ENCODE measurements at places on chromosomes 6 and 20. TPM values are rescaled to one million over a fixed set of nuclear protein-coding genes. Genes with fewer than 3 reads are reported as not detected.
A peak's percentile ranks its signal among the peaks of the same experiment; 100 is the strongest.

DNA sequence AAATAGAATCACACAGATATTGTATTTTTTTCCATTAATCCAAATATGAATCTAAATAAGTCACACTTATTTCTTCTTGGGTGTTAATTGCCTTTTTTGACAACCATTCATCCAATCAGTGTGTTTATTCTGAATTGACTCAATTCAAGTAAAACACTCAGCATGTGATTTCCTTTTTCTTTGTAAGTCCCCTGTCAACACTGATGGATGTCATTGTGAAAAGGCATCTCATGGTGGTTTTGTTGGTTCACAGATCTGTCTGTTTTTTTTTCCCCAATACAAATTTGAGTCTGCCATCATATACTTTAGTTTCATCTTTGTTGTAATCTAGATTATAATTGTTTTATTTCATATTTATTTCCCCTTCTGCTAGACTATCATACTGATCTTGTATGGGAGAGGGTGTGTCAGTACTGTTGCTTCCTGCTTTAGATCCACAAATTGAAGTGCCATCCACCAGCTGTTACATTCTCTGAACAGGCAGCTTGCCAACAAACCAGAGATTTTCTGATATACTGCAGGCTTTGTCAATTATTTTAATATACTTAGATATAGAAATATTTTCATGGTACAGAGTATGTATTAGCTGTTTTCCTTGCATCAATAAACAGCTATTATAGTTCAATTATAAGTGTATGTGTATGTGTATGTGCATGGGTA is 64.2 kb upstream of the FLRT3 start:
- H3K27me3 ChIP-seq = no peaks in the 10 kb centered on the region
- no peak overlapping the region for H3K4me3 ChIP-seq
- no peaks in the 10 kb centered on the region for H3K36me3 ChIP-seq
- no peak for DNase-seq

Gene IPCEF1
- 17.7 TPM for total RNA-seq

- H3K27ac ChIP-seq = no peak overlapping the region
- H3K4me3 ChIP-seq = no peak overlapping the region
- H3K27me3 ChIP-seq = no peaks in the 10 kb centered on the region
- no peak for DNase-seq
- peaks cover 9% of the 10 kb centered on the region for H3K36me3 ChIP-seq
These were observed 112.1 kb downstream of the ASXL1 start for GRCh38 chr20:32470025-32470861.

Gene TTK
- total RNA-seq = 19.4 TPM

DNA sequence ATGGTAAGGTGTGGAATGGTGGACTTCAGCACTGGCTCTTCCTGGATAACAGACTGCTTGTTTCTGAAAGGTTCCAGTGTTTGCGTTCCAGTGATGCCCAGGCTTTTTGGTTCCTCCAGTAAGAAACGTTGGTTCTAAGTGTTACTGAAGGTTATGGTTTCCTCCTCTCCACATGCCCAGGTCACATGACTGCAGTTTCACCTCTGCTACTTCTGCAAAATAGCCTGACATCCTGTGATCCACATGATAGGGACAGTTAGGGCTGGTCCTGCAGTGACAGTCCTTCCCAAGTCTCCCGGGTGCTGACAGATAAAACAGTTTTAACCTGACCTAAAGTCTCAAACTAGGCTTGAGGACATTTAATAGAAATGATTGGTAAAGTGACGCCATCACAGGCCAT is 132.2 kb upstream of the CST7 start:
- no peak overlapping the region for H3K4me3 ChIP-seq
- DNase-seq = no peak
- H3K27ac ChIP-seq = no peak overlapping the region
- no peaks in the 10 kb centered on the region for H3K4me1 ChIP-seq
- no peaks in the 10 kb centered on the region for H3K36me3 ChIP-seq

- H3K27ac ChIP-seq = no peak within 1 kb of the TSS
- H3K4me1 ChIP-seq = no peaks in the 10 kb centered on the region
- DNase-seq = no peak
- H3K4me3 ChIP-seq = no peak within 1 kb of the TSS
- H3K27me3 ChIP-seq = peaks cover 16% of the 10 kb centered on the region
These were observed at the start of gene FERMT1 for GRCh38 chr20:6122873-6123648. TSS of gene FERMT1 (minus strand) at chr20:6123030. CDS start at chr20:6119554, 3,476 bp downstream.

DNA sequence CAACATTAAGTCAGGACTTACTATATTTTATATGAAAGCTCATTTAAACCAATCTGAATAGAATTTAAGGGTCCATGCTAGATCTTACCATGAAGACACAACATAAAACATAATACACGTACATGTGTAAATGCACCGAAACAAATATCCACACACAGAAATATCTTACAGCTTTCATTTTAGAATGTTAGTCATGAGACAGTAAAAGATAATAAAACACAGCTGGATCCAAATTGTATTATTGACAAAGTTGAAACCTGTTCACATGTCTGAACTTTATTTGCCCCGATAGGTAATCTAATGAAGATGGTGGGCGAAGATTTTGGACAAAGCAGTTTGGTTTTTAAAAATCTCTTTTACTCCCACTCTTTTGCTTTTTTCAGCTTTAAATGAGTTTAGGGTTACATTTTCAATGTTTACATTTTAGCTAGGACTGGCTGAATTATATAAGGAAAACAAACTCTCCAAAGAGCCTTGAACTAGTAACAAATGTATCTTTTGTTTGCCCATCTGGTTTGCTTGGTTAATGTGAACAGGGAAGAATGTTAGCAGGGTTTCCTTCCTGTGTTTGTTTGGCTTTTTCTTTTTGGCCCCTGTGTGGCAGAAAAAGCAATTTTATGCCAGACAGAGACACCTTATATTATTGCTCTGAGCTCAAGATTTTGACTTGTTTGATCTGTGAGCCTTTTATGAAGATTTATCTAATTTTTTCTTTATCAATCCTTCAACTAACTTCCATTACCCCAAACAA is 5.1 kb upstream of the TMEM181 start:
- no peaks in the 10 kb centered on the region for H3K27me3 ChIP-seq
- H3K4me3 ChIP-seq = no peak overlapping the region
- DNase-seq = no peak
- H3K4me1 ChIP-seq = peaks cover 7% of the 10 kb centered on the region

Gene CST5
- not detected for total RNA-seq

Gene DEFB121
- total RNA-seq = not detected

Gene TBX18
- not detected for total RNA-seq

Gene MYH7B
- 0.48 TPM for total RNA-seq

Gene HUS1B
- total RNA-seq = 1.2 TPM

Gene CNR1
- not detected for total RNA-seq

Gene OR12D3
- not detected for total RNA-seq

GRCh38 chr6:26216359-26216885 is 129.2 kb downstream of the HFE start:
- H3K4me1 ChIP-seq = peaks cover 23% of the 10 kb centered on the region
- no peaks in the 10 kb centered on the region for H3K27me3 ChIP-seq
- peak overlapping the region; percentile 94 for H3K27ac ChIP-seq
- H3K4me3 ChIP-seq = peak overlapping the region; percentile 91
- peak; percentile 92 for DNase-seq
